Hippocampal formation (tissue), 2 donors: ENCODE measurements at places on chromosomes 7 and 10.
A peak's percentile ranks its signal among the peaks of the same experiment; 100 is the strongest.

DNA sequence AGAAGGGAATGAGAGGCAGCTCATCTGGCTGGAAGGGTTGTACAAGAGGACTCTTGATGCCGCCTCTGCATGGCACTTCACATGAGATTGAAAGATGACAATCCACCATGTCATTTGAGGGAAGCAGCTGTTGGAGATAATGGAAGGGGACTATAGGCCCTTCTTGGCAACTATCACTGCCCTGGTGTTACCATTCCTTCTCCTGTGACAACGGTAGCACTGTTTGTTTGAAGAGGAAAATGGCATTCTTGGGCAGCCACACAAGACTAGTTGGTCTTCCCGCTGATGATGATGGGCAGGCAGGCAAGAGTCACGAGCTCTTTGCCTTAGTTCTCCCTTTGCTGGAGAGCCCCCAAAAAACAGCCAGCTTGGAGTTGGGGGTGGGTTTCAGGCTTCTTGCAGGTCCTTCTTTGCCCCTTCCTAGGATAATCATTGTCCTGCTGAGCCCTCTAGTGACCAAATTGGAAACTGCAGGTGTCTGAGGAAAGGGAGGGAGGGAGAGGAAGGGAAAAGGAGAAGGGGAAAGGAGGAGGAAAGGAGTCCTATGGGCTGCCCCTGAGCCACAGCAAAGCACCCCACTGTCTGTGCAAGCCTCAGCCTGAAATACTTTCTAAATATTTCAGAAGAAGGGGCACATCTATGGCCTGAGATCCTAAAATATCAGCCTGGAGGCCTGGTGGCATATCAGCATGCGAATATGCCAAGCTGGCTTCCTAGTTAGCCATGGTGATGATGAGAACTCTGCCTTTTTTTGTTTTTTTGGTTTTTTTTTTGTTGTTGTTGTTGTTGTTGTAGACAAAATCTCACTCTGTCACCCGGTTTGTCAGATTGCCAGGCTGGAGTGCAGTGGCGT, 165.6 kb upstream of the KMT2E start:
- peak; percentile 48 for DNase-seq

DNA sequence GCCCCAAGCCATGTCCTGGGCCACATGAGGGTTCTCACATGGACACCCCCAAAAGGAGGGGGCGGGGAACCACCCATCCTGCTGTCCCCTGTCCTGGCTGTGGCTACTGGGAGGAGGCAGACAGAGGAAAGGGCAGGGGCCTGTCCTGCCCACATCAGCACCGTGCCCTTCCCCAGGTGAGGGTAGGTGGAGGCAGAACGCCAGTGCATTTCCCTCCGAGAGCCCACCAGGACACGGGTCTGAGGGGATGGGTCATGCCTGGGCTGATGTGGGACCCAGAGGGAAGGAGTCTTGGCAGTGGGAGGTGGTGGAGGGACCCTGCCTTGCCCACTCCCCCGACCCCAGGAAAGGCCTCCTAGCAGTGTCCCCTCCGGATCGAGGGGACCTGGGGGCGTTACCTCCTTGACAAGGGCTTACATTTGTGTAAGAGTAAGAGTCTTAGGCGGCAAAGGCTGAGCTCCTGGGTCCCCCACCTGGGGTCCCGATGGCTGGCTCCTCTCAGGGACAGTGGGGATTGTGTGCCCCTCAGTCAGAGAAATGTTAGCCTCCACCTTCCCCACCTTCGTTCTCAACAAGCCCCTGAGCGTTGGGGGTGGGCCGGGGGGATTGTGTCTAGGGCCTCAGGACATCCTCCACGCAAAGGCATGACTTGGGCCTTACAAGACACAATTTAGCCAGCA, 6.1 kb downstream of the CRYGN start:
- no peak for DNase-seq

DNA sequence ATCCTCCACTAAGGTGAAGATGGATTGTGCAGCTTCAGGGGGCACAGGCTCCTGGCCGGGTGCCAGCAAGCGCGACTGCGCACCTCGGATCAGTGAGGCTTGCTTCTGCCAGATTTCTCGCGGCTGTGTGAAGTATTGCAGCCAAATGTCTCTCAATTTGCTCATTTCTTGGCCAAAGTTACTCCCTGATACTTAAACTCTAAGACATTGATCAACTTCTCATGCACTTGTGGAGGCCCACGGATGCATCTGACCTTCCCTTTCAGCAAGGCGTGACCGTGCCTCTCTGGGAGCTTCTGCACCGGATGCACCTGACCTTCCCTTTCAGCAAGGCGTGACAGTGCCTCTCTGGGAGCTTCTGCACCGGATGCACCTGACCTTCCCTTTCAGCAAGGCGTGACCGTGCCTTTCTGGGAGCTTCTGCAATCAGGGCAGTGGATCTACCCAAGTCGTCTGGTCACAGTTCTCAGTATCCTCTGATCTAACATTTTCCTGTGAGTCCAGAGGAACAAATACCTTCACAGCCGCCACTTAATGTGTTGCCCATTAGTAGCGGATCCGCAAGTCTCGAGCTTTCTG, 248.3 kb downstream of the ADARB2 start:
- DNase-seq = no peak

DNA sequence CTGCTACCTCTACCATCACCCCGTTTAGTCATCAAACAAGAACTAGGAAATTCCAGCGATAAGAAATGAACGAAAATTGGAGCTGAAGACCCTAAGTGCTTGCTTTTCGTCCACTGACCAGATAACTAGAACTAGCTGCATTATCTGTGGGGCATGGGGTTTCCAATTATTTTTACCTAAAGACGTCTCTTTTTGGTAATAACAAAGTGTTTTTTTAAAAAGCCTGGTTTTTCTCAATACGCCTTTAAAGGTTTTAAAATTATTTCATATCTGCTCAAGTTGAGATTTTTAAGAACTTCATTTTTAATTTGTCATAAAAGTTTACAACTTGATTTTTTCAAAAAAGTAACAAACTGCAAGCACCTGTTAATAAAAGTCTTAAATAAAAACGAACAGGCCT, 104.2 kb downstream of the GALNT11 start:
- no peak for DNase-seq

DNA sequence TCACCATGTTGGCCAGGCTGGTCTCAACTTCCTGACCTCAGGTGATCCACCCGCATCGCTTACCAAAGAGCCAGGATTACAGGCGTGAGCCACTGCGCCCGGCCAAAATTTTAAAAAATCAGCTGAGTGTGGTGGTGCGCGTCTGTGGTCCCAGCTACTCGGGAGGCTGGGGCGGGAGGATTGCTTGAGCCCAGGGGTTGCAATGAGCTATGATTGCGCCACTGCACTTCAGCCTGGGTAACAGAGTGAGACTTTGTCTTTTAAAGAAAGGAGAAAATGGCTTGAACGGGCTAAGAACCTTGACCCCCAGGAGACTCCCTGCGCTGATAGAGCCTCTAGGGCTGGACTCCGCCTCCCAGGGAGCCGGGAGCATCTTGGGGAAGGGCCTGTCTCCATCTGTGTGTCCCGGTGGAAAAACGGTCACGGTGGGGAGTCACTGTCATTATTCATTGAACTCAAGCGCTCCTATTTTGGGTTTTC, 760 bp upstream of the KCTD7 start:
- no peak for DNase-seq

GRCh38 chr7:93779115-93779514, 111.4 kb downstream of the TFPI2 start:
- no peak for DNase-seq

DNA sequence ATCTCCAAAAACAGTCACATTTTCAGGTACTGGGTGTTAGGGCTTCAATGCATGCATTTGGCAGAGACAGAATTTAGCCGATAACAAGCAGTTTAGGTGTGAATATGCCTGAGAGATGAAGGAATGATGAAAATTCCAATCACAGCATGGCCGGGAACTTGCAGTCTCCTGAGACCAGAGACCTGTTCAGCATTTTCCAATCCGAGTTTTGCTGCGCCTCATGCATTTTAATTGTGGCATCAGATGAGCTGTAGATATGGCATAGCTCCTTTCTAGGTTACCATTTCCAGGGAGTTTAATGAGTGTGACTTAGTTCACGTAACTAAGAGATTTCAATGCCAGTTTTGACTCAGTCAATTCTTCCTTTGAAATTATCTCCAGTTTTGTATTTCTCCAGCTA, 14.5 kb upstream of the C1QL3 start:
- DNase-seq = no peak

DNA sequence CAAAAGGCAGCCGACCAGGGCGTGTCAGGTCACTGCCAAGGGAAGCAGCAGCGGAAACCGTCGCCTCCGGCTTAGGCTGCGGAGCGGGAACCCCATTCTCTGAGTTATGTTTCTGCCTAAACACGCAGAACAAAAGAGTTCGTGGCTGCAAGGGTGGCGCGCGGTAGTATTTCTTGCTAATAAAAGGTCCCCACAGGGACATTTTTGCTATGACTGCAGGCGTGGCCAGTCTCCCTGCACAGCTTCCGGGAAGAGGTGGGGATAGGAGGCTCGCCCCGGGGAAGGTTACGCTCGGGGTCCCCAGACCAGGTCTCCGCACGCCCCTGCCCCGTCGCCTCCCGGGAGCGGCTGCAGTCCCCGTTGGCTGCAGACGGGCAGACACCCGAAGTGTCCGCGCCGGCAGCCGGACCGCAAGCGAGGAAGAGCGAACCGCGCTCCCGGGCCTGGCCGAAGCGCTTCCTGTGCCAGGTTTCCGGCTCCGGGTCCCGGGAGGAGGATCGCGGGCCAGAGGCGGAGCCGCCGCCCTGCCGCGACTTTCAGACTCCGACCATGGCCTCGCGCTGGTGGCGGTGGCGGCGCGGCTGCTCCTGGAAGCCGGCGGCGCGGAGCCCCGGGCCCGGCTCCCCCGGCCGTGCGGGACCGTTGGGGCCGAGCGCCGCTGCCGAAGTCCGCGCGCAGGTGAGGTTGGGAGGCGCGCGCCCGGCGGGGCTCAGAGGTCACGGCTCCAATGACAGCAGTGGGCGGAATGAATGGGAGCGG, at the start of gene PDSS1:
Gene PDSS1 (plus strand): TSS at position 539 of the 759 bp plus-strand sequence. CDS start 11 bp downstream, at position 550.
- peak; percentile 65 for DNase-seq

- no peak for DNase-seq
Measured at GRCh38 chr7:39946693-39947092, 3.4 kb upstream of the CDK13 start.

- DNase-seq = no peak
Measured at GRCh38 chr10:75717126-75717916, 285.9 kb downstream of the LRMDA start.

DNA sequence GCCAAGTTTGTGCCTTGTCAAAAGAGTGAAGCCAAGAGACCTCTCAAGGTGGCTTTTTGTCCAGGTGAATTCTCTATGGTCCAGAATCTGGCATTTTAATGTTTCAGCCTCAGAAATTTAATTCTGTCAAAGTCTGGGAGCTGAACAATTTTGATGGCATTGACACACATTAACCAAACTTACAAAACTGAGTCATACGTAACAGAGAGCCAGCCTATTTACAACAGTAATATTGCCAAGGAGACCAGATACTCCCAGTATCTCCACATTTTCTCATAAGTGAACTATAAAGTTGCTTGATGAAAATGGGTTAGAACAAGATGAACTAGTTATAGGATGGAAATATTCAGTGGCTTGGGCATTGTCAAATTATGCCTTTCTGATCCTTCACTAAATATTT, 43.8 kb downstream of the PDE6C start:
- DNase-seq = no peak

DNA sequence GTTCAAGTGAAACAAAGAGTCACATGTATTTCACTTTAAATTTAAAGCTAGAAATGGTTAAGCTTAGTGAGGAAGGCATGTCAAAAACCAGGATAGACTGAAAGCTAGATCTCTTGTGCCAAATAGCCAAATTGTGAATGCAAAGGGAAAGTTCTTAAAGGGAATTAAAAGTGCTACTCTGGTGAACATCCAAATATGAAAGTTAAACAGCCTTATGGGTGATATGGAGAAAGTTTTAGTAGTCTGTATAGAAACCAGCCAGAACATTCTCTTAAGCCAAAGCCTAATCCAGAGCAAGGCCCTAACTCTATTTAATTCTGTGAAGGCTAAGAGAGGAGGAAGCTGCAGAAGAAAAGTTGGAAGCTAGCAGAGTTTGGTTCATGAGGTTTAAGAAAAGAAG, 47.1 kb downstream of the MXI1 start:
- no peak for DNase-seq

- no peak for DNase-seq
Measured at GRCh38 chr7:31137234-31137633, 85.1 kb downstream of the ADCYAP1R1 start.

DNA sequence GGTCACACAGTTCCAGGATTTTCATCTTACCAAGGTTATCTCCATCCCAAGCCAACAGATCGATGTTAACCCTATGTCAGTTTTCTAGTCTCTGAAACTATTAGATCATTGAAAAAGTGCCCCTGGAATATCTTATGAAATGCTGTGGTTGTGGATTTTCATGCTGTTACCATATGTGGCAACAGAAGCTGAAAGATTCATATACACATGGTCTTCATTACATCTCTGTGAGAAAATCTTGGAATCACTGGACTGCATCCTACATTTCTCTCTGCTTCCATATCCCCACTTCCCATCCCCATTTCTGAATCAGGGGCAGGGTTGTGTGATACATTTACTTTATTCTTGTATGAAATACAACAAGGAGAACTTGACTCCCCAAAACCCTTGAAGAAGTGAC, 146.1 kb downstream of the SLC16A9 start:
- no peak for DNase-seq

GRCh38 chr7:28698840-28699239, 259.3 kb downstream of the TRIL start:
- DNase-seq = no peak

DNA sequence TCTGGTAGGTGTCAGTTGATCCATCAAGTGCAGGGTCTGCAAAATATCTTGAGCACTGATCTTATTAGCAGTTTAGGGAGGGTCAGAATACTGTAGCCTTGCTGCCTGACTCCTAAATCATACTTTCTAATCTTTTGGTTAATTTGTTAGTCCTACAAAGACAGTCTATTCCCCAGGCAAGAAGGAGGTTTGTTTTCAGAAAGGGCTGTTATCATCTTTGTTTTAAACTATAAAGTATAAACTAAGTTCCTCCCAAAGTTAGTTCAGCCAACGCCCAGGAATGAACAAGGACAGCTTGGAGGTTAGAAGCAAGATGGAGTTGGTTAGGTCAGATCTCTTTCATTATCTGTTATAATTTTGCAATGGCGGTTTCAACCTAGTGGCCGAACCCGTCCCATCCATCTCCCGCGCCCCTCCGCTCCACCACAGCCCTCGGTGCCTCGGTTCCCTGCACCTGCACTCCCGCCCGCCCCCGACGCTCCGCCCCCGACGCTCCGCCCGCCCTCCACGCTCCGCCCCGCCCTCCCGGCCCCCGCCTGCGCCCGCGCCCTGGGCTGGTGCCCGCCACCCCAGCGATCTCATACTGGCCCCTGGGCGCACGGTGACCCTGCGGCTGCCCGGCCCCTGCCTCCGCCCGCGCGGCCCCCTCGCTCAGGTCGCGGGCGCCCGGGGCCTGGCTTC, at the start of gene ADCK2:
Gene ADCK2 (plus strand): TSS at position 564 of the 681 bp plus-strand sequence. CDS start 386 bp downstream, outside the sequence.
- peak; percentile 66 for DNase-seq

- DNase-seq = no peak
Measured at GRCh38 chr7:138750901-138751464, 46.8 kb upstream of the TMEM213 start.

DNA sequence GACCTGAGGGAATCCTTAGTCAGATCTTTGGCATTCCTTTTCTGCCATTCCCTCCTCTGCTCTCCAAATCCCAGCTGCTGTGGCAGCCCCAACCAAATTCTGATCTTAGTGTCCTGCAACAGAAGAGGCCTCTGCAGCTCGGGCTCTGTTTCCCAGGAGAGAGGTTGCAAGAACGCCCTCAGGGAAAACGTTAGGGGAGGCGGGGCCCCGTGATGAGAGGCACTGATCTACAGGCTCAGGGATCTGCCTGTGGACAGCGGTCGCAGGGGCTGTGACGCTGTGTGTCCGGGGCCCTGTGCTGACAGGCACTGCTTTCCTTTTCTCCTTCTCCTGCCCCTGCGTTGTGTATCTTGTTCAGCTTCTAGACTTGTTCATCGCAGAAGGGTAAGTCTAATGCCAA, 57.3 kb upstream of the DPYSL4 start:
- DNase-seq = no peak
